ENCODE measurements at places on chromosomes 1 and 21.

DNA sequence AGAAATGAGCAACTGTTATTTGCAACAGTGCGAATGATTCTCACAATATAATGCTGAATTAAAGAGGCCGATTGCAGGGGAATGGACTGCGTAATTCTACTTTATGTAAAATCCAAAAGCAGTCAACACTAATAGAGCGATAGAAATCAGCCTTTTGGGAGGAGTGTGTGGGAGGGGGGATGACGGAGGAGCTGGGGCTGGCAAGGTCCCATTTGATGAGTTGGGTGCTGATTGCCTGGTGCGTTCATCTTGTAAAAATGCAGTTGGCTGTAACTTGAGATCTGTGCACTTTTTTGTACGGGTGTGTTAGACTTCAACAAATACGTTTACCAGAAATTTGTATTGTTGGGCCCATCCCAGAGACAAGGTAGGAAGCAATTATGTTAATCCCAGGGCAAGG, 20.7 kb downstream of the TNFRSF8 start:
- no peak for DNase-seq

GRCh38 chr1:66271216-66271903, 262.6 kb upstream of the SGIP1 start:
- DNase-seq, result peak; percentile 68

GRCh38 chr1:177586429-177586828, 383.4 kb downstream of the SEC16B start:
- no peak for DNase-seq

GRCh38 chr1:219990782-219991510, 55.4 kb downstream of the EPRS1 start:
- DNase-seq, result no peak

DNA sequence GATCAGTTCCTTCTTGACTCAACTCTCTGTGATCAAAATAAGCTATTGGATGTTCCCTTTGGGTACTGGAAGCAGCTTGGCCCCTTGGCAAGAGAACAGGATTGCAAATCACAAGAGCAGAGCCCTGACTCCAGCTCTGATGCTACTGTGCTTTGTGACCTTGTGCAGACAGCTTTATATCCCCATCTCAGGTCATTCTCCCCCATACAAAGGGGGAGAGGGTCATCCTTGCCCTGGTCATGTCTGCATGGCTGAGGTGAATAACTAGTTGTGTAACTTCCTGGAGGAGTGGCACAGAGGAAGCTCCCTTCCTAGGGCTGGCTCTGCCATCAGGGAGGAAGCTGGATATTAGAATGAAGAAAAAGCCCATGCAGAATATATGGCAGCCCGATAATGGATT, 142.9 kb downstream of the DHRS3 start:
- no peak for DNase-seq
